HFF-Myc (cell line): ENCODE measurements at places on chromosomes 3 and 15.

- no peak for DNase-seq
These were observed 18.2 kb downstream of the IDH3A start for GRCh38 chr15:78167227-78167888.

- no peak for DNase-seq
These were observed 54.4 kb downstream of the SLC24A1 start for GRCh38 chr15:65676123-65676522.

DNA sequence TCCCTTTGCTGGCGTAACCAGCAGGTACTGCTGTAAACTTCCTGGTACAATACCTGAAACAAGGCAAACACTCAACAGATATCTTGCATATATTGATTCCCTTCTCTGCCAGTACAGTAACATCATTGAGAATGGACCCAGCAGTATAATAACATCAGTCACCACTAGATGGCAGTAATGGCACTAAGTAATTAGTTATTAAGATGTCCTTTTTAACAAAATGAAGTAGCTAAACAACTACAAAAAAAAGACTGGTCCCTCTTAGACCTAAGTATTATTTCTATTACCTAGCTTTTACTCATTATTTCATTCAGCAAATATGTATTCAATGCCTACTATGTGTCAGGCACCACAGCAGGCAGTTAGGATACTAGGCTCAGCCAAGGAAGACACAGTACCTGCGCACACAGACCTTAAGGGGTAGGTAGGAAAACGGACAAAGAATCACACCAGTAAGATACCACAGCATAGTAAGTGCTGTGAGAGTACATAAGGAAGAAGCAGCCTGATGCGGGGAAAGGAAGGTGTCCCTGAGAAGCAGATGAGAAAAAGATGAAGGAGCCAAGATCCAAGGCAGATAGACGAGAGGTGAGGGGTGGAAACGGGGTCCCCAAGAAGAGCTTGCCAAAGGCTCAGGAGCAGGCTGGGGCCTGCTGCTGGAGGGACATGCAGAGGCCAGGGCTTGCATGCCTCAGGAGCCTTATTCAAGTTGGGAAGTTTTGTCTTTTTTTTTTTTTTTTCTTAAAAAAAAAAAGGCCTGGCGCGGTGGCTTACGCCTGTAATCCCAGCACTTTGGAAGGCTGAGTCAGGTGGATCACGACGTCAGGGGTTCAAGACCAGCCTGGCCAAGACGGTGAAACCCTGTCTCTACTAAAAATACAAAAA lies 102.7 kb upstream of the CHD2 start:
- DNase-seq, result peak; percentile 75

DNA sequence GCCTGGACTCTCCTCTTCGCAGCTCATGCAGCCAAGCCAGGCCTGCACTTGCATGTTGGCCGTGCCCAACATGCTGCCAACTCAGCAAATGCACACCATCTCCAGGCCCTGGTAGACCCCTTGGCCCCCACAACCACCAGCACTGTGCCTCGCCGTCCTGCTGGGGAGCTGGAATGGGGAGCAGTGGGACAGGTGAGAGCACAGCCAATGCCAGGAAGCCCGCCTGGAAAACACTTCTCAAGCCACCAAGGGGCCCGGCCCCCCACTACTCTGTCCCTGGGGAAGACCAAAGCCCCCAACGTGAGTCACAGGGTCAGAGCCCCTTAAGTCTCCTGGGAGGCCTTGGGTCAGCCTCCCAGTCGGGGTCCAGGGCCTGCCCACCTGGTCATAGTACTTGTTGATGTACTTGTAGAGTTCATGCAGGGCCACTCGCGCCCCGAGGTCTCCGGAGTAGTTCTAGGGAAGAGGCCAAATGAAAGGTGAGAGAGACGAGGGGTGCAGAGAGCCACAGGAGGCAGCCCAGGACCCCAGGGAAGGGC lies 24.5 kb downstream of the PLXNB1 start:
- no peak for DNase-seq

GRCh38 chr3:153901152-153901551 lies 220.0 kb upstream of the ARHGEF26 start:
- no peak for DNase-seq

GRCh38 chr3:16140116-16140893 lies 34.2 kb upstream of the GALNT15 start:
- DNase-seq, result no peak

GRCh38 chr3:44952689-44953088 lies 23.3 kb downstream of the ZDHHC3 start:
- DNase-seq, result no peak

DNA sequence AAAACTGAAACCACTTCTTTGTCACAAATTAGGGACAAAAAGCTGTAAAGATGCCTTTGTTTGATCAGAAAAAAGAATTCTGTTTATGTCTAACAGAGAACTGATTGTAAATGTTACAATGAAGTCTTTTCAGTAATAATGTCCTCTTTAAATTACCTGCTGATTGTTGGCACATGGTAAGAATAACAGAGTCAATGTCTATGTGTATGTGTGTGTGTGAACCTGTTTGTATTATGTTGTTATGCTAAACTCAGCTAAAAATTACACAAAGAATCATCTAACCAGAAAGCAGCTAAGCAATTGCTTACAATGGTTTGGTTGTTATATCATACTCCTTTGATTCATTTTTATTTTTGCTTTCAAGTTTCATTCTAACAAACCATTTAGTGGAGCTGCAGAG lies 159.1 kb upstream of the PDZRN3 start:
- no peak for DNase-seq

GRCh38 chr15:66774001-66774814 lies 72.2 kb downstream of the SMAD6 start:
- no peak for DNase-seq

GRCh38 chr3:55364421-55364820 lies 122.7 kb downstream of the WNT5A start:
- DNase-seq, result no peak

DNA sequence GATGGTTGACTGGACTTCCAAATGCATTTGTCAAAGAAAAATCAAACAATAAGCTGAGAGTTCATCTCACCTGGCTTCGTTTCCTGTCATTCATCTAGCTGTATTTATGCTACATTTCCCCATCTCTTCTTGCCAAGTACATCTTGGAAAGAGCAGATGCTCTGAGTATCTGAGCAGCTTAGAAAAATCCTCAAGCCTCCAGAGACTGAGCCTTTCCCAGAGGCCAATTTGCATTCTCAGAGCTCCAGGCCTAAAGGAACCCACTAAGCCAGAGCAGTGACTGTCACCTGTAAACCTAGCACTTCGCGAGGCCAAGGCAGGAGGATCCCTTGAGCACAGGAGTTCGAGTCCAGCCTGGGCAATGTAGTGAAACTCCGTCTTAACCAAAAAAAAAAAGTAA lies 100.5 kb downstream of the XXYLT1 start:
- no peak for DNase-seq

DNA sequence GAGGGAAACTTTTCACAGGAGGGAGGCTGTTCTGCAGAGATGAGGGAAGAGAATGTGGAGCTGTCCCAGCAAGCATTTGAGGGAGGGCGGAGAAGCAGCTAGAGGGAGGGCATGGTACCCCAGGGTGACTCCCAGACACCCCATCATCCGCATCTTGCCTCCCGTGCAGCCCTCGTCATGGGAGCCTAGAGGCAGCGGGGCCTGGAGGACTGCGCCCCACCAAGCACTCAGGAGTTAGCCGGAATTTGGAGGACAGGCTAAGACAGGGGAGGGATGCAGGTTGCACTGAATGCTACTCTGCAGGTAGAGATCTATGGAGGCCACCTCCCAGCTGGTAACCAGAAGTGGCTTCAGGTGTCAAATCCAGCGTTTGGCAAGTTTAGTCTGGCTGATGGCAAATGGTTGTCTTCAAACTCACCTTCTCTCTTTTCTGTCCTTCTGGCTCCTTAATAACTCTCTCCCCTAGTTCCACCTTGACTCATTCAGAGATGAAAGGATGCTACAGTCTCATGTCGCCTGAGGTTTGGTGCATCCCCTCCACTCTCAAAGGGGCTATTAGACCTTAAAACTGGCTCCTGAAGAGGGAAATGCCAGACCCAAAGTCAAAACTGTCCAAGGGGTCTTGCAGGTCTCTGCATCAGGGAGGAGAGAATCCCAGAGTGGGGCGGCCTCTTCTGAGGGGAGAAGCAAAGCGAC lies 155.9 kb upstream of the TLE3 start:
- no peak for DNase-seq

DNA sequence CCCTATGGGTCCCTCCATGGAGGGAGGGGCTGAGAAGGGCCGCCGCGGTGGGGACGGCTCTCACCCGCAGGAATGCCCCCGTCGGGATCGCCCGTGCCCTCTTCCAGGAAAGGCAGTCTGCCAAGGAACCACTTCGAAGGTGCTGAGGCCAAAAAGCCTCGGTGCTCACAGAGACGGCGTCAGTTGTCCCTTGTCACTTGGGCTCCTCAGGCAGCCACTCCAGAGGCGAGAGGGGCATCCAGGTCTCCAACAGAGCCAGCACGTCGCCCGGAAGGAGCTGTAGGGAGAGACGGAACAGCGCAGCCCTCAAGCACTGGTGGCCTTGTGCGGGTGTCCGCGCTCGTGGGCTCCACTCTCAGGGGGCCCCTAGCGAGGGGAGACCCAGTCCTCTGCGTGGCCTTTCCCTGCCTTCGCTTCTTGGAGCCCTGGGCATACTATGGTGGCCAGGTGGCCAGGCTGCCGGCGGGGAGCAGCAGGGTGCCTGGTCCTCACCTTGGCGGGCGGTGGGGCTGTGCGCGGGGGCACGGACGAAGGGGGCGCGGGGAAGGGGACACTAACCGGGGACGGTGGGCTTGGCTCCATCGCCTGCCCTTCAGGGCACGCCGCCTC lies 994 bp downstream of the MESP1 start:
- DNase-seq, result no peak

- DNase-seq, result peak; percentile 40
These were observed 496.0 kb upstream of the THBS1 start for GRCh38 chr15:39084674-39085530.
